ENCODE measurements at places on chromosomes 12 and 14. TPM values are rescaled to one million over a fixed set of nuclear protein-coding genes. Genes with fewer than 3 reads are reported as not detected.

Gene MOAP1
- 22.9 TPM for total RNA-seq

Gene DNAH10
- total RNA-seq = 0.76 TPM

Gene TMEM30B
- 50.1 TPM for total RNA-seq

Gene FAM181A
- not detected for total RNA-seq

Gene PLCZ1
- not detected for total RNA-seq

Gene CAPS2
- 33.9 TPM for total RNA-seq

Gene PPFIA2
- total RNA-seq = 29.5 TPM

Gene PRKCH
- total RNA-seq = 52.9 TPM

Gene PPP1R1A
- total RNA-seq = 21.4 TPM

Gene LTB4R
- 6.7 TPM for total RNA-seq

Gene PTHLH
- 8.3 TPM for total RNA-seq

Gene B4GALNT1
- total RNA-seq = 16.6 TPM

Gene PDE3A
- total RNA-seq = 10.1 TPM

Gene AQP6
- 0.27 TPM for total RNA-seq

Gene NYNRIN
- 20.0 TPM for total RNA-seq

Gene MSI1
- total RNA-seq = 2.2 TPM

Gene PLXNC1
- total RNA-seq = 22.8 TPM

Gene ANAPC7
- total RNA-seq = 62.7 TPM

Gene TBX5
- total RNA-seq = not detected

Gene ANO2
- total RNA-seq = 30.4 TPM

Gene GZMB
- 3.1 TPM for total RNA-seq

Gene WIF1
- total RNA-seq = 0.76 TPM

Gene SOS2
- 52.4 TPM for total RNA-seq

Gene PLEK2
- 0.62 TPM for total RNA-seq

Gene NDUFA12
- 66.1 TPM for total RNA-seq

Gene LALBA
- not detected for total RNA-seq

Gene IFI27L2
- 85.4 TPM for total RNA-seq

Gene GRIP1
- 2.5 TPM for total RNA-seq

Measured in sciatic nerve (tissue), 2 donors.